WTC11 (cell line): ENCODE measurements at places on chromosomes 16 and 17.

DNA sequence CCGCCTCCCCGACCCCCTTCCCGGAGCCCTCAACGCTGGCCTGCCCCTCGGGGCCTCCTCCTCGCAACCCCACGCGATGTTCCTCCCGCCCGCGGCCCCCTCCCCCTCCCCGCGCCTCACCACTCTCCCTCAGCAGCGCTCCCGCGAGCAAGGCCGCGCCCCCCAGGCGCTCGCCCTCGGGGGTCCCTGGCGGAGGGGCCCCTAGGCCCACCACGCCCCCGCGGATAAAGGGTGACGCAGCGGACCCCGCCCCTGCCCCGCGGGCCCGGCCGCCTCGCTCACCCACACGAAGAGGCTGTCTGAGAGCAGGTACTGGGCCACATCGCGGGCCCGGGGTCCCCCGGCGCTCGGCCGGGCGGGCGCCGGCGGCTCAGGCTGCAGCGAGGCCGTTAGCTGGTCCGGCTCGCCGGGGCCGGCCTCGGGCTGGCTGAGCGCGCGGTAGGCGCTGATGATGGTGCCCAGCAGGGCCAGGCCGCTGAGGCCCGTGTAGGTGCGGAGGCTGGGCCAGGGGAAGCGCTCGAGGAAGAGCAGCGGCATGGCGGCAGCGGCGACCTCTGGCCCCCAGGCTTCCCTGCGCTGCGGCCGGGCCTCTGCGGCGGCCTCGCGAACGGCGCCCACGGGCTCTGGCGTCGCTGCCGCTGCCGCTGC lies 430 bp downstream of the AMFR start:
- peak; percentile 48 for DNase-seq

GRCh38 chr16:78926723-78927210 lies 673.8 kb downstream of the MAF start:
- no peak for DNase-seq

GRCh38 chr17:46815474-46816353 lies 2.8 kb downstream of the WNT3 start:
- DNase-seq, result no peak

- no peak for DNase-seq
Measured at GRCh38 chr16:1913327-1914083, 4.7 kb downstream of the HS3ST6 start.

DNA sequence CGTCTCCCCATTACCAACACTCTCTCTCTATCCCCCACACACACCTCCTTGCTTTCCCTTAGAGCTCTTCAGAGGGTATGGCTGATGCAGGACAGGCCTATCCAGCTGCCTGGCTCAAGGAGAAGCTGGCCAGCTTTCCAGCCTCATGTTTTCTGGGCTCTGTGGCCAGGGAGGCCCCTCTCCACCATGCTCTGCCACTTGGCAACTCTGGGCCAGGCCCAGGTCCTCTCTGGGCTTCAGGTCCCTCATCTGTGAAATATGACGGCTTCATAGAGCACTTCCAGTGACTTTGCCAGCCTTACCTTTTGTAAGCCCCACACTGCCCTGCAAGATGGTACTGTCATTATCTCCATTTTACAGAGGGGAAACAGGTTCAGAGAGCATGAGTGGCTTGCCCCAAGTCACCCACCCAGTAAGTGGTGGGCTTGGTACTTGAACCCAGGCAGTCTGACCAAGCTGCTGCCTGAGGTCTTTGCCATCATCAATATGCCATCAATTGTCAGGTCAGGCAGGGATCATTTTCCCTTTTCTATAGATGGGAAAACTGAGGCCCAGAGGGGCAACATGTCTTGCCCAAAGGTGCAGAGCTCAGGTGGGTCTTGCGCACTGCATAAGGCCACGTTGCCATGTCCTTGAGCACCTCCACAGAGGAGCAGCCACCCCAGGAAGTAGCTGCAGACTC lies 548 bp upstream of the ADGRG5 start:
- no peak for DNase-seq

DNA sequence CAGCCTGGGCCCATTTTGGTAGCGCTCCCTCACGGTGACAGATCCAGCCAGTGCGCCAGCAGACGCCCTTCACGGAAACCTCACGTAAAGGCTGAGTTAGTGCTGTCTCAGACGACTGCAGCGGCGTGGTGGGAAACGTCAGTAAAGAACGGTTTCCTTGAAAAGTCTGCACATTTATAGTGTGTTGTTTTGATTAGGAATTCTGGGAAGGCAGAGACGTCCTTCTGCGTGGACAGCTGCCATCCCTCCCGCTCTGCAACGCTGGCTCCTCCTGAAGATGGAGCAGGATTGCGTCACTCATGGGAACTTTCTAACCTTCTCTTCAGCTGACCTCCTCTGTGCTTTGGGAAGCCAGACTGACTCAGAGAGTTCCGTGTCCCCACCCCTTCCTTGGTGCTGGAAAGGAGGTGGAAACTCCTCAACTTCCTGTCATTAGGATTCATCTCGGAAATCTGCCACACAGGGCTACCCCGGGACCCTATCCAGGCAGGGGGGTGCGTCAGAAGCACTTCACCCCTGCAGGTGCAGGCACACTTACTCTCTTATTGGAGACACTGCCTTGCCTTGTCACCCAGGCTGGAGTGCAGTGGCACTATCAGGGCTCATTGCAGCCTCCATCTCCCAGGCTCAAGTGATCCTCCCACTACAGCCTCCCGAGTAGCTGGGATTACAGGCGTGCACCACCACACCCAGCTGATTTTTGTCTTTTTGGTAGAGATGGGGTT lies 24.3 kb upstream of the CRISPLD2 start:
- no peak for DNase-seq

GRCh38 chr16:50819706-50820105 lies 77.8 kb downstream of the CYLD start:
- DNase-seq, result no peak

DNA sequence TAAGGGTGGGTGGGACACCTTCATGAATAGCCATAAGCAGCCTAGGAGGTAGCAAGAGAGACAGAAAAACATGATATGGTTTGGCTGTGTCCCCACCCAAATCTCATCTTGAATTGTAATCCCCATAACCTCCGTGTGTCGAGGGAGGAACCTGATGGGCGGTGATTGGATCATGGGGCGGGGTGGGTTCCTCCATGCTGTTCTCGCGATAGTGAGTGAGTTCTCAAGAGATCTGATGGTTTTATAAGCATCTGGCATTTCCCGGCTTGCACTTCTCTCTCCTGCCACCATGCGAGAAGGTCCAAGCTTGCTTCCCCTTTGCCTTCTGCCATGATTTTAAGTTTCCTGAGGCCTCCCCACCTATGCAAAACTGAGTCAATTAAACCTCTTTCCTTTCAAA lies 259.1 kb upstream of the ERCC4 start:
- DNase-seq, result no peak

DNA sequence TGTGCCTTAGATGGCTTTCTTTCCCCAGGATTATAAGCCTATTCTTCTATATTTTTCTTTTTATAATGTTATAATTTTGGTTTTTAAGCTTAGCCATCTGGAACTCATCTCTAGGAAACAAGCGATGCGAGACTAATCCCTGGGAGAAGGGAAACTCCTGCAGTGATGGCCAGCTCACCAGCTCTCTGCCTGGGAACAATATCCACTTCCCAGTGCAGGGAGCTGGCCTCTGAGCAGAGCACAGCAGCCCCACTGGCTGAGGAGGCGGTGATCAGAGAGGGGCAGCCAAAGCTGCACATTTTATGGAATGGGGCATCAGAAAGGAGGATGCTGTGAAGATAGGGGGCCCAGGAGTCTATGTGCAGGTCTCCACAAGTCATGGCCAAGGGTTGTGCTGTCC lies 183.3 kb downstream of the LGALS9B start:
- no peak for DNase-seq
